ENCODE measurements at places on chromosomes 16 and 17.
A peak's percentile ranks its signal among the peaks of the same experiment; 100 is the strongest.

GRCh38 chr16:81655469-81656162, 123.5 kb upstream of the PLCG2 start:
- no peak for DNase-seq

- peak; percentile 65 for DNase-seq
Observed at GRCh38 chr17:49861150-49861884, 13.4 kb upstream of the TAC4 start.

- peak; percentile 91 for DNase-seq
Observed at GRCh38 chr17:49515196-49515770, 20.2 kb downstream of the NGFR start.

GRCh38 chr17:58335061-58335731, 6.6 kb upstream of the TSPOAP1 start:
- no peak for DNase-seq

GRCh38 chr16:85412911-85413520, 200.1 kb upstream of the GSE1 start:
- DNase-seq, result no peak

- no peak for DNase-seq
Observed at GRCh38 chr17:48044851-48045250, 3.3 kb upstream of the NFE2L1 start.

DNA sequence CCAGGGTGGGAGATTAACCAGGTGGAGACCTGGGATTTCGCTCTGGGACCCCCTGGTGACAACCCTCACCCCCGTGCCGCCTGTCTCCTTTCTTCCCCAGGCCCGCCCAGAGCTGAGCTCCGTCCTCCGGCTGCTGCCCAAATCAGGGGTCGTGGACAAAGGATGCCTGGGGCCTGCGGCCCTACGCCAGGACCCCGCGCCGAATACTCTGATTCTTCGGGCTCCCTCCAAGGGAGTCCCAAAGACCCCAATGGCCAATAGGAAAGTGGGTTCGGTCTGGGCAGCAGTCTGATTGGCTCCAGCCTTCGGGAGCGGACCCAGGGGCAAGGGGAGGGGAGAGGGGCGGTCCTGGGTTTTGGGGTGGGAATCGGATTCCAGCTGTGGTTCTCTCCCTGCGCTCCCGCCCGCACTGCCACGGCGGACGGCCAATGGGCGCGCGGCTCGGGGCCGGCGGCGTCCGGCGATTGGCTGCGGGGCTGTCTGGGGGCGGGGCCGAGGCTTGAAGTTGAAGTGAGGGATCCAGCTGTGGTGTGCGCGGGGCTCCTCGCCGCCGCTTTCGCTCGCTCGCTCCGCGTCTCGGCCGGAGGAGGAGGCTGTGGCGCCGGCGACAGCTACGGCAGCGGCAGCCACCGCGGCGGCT, at the start of gene CACNA1G:
TSS of gene CACNA1G (plus strand) at position 531 of the 640 bp plus-strand sequence. CDS start 745 bp downstream, outside the sequence.
- DNase-seq, result peak; percentile 75

DNA sequence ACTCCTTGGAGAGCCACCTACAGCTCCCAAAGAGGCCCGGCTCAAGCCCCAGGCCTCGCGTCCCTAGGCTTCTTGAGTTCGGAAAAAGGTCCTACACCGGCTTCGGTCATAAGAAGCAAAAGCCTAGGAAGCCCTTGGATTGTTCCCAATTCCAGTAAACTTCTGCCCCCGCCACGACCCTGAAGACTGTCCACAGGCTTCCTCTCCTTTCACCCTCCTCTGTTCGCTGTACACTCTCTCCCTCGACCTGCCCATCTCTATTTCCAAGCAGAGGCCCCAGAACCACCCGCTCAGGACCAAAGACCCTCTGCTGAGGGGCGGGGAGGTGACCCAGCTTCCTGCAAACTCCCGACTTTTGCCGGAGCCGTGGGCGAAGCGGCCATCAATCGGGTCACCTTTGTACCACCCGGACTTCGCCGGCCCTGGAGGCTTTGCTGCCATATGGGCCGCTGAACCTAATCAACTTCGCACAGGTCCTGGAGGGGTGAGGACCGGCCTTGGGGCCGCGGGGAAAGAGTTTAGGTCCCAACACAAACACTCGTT, 2.7 kb downstream of the HOXB2 start:
- no peak for DNase-seq

GRCh38 chr17:57404073-57404472, 147.8 kb downstream of the MSI2 start:
- peak; percentile 6 for DNase-seq

DNA sequence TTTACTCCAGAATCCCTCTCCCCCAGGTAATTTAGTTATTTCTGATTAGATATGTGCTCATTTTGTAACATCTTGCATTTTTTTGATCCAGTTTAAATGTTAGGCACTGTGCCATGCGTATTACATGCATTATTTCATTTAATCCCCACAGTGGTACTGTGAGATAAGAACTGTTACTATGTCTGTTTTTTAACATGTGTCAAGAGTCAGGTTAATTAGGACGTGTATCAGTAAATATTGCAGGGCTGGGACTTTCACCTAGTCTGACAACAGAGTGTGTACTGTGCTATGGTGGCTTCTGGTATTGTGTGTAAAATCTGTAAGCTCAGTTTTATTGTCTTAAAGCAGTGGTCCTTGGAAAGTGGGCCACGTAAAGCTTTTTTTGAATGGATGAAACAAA, 10.6 kb downstream of the RSPRY1 start:
- no peak for DNase-seq

- DNase-seq, result no peak
Observed at GRCh38 chr17:41308918-41309359, at the start of gene KRTAP16-1. KRTAP16-1 (minus strand) TSS chr17:41309309; CDS start chr17:41309253, 56 bp downstream.

- DNase-seq, result no peak
Observed at GRCh38 chr17:81461607-81462500, 50.7 kb downstream of the ACTG1 start.

DNA sequence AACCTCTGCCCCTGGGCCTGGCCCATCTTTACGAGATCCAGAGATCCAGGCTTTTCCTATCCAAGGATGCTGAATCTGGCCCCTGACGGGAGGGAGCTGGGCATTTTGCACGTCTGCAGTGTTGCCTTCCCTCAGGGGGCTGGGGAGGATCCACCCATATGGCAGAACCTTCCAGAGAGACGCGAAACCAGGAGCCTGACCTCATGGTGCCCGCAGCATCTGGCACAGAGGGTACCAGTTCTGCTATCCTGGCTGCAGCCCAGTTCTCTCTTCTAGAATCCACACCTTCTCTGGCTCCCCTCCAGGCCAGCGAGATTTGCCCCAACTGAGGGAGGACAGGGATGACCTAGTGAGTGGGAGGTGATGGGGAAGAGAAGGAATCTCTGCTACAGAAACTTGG, 20.5 kb upstream of the ZNF652 start:
- DNase-seq, result no peak

GRCh38 chr16:85491798-85492294, 121.3 kb upstream of the GSE1 start:
- DNase-seq, result peak; percentile 38

GRCh38 chr17:13346081-13346533, 255.6 kb downstream of the HS3ST3A1 start:
- peak; percentile 99 for DNase-seq

DNA sequence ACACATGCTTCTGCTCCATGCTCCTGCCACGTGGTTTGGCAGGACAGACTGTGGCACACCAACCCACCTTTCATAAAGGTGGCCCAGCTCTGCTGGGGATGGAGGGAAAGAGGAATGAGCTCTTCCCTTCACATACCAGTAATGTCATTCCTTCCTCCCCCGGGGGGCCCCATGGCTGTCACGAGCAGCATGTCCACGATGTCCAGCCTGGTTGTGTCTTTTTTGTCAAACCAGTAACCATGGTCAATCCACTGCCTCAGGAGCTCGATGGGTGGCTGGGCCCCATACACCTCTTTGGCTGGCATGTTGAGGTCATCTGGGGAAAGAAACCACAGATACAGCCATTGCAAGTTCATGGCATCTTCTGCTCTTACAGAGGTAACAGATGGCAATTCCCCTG, 96.6 kb downstream of the LYRM1 start:
- DNase-seq, result no peak

- DNase-seq, result peak; percentile 88
Observed at GRCh38 chr17:49146620-49147306, 14.2 kb downstream of the B4GALNT2 start.

GRCh38 chr17:57665128-57665527, 80.0 kb downstream of the CCDC182 start:
- no peak for DNase-seq

GRCh38 chr16:70752426-70752825, 48.5 kb downstream of the VAC14 start:
- DNase-seq, result no peak

DNA sequence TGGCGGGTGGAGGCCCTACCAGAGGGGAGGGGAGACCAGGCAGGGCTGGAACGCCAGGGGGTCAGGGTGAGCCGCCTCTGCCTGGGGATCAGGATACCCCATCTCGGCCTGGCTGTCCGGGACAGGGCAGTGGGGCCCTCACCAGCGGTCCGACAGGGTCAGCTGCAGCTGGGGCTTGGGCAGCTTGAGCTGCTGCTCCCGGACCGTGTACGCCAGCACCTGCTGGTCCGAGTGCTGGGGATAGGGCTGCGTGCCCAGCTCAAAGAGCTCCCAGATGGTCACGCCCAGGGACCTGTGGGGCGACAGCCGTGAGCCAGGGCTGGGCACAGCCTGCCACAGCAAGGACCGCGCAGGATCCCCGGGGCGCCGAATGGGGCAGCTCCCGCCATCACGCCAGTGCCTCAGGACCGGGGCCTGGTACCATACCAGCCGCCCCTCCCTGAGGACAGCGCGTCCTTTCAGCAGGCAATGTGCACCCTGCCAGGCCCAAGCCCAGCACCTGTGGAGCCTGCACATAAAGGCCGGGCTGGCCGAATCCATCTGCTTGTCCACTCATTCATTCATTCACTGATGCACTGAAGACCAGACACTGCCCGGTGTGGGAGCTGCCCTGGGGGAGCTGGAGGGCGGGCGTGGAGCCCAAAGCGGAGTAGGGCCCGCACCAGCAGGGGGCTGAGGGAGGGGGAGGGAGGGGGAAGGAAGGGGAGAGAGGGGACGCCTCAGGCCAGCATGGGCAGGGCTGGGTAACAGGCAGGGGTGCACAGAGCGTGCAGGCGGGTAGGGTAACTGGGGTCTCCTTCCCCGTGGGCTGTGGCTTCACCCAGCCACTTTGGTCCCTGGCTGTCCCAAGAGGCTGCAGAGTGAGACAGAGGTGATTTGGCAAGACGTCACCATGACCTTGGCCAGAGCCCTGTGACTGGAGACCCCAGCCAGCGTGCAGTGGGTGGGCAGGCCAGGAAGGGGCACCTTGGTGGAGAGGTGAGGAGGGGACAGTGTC, 42.0 kb upstream of the PVALEF start:
- DNase-seq, result no peak

DNA sequence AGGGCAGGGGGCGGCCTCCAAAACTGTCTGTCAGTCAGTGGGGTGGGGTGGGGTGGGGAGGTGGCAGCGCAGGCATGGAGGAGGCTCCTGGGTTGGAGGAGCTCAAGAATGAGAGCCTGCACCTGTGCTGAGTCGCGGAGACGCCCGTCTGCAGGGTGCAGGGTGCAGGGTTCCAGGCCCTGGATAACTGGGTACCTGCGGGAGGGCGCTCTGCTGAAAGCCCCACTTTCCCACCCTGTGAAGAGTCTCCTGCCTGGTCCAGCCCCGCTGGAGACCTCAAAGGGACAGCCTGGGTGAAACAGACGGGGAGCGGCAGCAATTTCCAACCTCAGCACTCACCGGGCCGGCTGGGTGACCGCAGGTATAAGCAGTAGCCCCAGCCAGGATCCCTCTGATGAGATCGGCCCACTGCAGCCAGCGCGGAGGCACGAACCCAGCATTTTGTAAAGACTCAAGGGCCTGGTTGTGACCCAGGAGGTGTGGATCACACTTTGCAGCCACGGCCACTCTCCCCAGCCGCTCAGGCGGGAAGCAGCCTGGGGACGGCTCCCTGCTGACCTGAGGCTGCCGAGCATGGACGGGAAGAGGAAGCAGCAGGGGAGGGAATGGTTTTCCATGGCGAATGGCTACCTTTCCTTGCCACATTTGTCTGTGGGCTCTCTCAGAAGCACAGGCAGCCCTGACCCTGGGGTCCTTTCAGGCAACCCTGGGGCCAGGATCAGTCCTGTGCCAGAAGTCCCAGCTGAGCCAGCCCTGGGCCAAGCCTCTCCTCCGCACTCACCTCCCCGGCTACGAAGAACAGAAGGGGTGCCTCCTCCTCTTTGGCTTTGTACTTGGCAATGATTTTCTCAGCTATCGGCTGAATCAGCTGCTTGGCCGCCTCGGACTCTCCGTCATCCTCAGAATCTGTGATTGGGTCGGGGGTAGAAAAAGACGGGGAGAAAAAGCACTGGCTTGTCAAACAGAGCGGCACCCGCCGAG, 21.0 kb downstream of the MRM3 start:
- DNase-seq, result no peak

DNA sequence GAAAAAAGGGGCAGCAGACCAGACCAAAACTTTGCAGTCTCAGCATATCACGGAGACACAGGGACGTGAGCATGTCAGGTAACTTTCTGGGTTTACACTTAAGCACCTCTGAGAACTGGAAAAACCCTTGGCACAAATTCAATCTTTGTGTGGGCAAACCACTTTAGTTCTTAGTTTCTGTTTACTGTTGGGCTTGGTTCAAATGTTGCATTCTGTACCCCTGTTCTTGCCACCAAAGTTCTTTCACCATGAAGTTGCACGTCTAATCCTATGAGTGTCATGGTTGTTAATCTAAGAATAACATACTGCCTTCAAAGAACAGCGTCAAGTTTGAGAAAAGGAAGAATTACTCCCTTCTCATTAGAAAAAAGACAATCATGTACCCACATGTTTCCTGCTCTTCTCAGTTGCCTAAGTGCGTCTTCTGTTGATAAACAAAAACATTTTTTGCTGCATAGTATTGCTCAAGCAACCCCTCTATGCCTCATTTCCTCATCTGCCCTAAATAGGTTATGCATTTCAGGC, 11.6 kb downstream of the KRT33A start:
- DNase-seq, result peak; percentile 55

DNA sequence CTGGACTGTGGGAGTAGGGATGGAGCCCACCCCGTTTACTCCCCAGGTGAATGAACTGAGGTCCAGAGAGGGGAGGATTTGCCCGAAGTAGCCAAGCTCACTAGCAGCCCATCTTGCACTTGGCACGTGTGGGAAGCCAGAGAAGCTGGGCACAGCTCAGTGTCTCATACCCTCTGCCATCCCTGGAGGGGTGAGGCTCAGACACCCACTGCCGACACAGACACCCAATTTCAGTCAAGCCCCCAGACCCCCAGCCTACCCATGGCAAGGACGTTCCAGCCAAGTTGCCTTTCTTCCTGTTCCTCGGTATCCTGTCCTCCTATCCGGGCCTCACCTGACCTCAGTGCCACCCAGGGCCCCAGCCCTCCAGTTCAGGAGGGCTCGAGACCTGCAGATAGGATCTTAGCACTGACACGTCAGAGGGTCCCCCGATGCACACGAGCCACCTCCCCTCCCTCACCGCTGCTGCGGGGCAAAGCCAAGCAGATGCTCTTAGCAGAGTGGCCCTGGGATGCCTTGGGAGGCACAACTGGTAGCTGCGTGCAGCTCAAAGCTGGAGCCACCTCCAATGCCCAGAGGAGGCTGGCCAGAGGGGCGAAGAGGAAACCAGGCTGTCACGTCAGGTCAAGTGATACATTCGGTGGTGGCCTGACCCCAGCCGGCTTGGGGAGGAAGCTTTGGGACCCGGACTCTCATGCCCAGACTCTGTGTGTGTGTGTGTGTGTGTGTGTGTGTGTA, 90.4 kb upstream of the TNRC6C start:
- no peak for DNase-seq

- no peak for DNase-seq
Observed at GRCh38 chr16:5032748-5033167, 977 bp downstream of the NAGPA start.

- DNase-seq, result peak; percentile 57
Observed at GRCh38 chr17:9768381-9768934, 22.9 kb downstream of the DHRS7C start.

GRCh38 chr17:49012769-49013255, 15.6 kb downstream of the IGF2BP1 start:
- DNase-seq, result no peak
